ENCODE measurements at places on chromosomes 6 and 20. TPM values are rescaled to one million over a fixed set of nuclear protein-coding genes. Genes with fewer than 3 reads are reported as not detected.

MOXD1 gene
- 14.3 TPM for total RNA-seq

COX4I2 gene
- total RNA-seq = not detected

EZR gene
- 17.3 TPM for total RNA-seq

WFDC5 gene
- not detected for total RNA-seq

LPIN3 gene
- 14.3 TPM for total RNA-seq

RPRD1B gene
- 22.9 TPM for total RNA-seq

B3GAT2 gene
- under 0.01 TPM for total RNA-seq

SPEF1 gene
- total RNA-seq = 0.20 TPM

FNDC1 gene
- 0.37 TPM for total RNA-seq

SCUBE3 gene
- 3.3 TPM for total RNA-seq

ITPR3 gene
- total RNA-seq = 66.1 TPM

KCNK16 gene
- total RNA-seq = not detected

GPLD1 gene
- 0.73 TPM for total RNA-seq

ZC3H12D gene
- total RNA-seq = 0.37 TPM

RBBP8NL gene
- total RNA-seq = not detected

CYP21A2 gene
- not detected for total RNA-seq

ALDH5A1 gene
- total RNA-seq = 0.39 TPM

OR2B6 gene
- not detected for total RNA-seq

CD109 gene
- total RNA-seq = 79.4 TPM

BMP7 gene
- total RNA-seq = not detected

SLC2A10 gene
- total RNA-seq = 28.3 TPM

EFCAB8 gene
- under 0.01 TPM for total RNA-seq

AKAP12 gene
- 133 TPM for total RNA-seq

CD40 gene
- 4.7 TPM for total RNA-seq

SLC22A2 gene
- not detected for total RNA-seq

CGA gene
- not detected for total RNA-seq

TMEM74B gene
- not detected for total RNA-seq

TFAP2D gene
- not detected for total RNA-seq

FKBP1A gene
- total RNA-seq = 223 TPM
